ENCODE measurements at places on chromosomes 3 and 15.

- DNase-seq: no peak
These were observed 54.8 kb downstream of the MSL2 start for GRCh38 chr3:136141291-136141785.

DNA sequence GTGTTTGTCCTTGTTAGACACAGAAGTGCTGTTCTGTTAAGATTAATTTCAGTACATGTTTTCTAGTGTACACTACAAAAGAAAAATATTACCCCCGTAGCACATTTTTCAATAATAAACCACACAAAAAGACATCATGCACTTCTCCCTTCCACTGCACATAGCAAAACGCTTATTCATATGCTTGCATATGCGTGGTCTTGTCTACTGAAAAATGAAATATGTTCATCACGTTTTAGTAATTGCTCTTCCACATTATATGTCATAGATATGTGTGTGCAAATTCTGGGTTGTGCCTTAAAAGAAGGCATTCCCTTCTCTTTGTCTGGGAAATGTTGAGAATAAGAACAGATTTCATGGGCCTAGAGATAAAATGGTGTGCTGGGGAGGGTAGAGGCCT is 353.9 kb downstream of the NSUN3 start:
- no peak for DNase-seq

DNA sequence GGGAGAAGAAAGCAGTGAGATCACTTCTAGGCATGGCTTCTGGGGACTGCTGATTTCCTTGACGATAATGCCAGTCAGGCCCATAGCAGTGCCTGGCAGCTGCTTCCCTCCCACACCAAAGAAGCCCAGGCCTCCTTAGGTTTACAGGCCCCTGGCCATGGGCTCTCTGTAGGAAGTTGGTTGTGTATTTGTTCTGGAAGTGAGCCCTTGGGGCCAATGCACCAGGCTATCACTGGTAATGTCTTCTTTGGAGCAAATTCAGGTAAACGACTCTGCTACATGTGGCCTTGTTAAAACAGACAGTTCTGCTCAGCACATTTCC is 89.3 kb downstream of the CCNL1 start:
- peak; percentile 34 for DNase-seq

- no peak for DNase-seq
These were observed 74.7 kb downstream of the WDR76 start for GRCh38 chr15:43901495-43901894.

DNA sequence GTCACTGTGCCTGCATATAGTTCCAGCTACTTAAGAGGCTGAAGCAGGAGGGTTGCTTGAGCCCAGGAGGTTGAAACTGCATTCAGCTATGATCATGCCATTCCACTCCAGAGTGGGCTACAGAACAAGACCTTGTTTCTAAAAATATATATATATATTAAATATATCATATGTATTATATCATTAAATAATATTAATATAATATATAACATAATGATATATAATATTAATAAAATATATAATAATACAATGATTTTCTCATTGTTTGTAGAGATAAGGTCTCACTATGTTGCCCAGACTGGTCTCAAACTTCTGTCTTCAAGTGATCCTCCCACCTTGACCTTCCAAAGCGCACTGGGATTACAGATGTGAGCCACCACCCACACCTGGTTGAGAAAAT is 101.8 kb downstream of the NAALADL2 start:
- no peak for DNase-seq

DNA sequence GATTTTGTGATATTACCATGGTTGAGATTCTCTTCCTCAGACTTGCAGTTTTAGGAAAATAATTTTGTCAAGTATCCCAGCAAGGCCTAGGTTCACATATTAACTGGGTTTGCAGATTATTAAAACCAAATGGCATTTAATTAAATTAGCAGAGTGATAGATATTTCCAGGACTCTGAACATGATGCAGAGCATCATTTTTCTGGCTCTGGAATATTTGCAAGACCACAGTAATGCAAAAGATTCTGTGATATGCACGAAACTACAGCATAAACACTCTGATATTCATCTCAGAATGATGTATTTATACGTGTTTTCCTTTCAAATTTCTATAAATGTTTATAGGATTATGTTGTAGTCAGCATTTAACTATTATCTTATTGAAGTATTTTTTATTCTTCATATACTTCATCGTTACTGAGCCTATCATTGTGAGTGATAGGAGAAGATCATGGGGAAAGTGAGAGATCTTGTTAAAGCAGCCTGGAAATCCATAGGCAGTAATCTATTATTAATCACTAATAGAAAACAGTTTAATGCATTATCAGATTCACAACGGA is 1245.6 kb downstream of the OTOL1 start:
- no peak for DNase-seq

DNA sequence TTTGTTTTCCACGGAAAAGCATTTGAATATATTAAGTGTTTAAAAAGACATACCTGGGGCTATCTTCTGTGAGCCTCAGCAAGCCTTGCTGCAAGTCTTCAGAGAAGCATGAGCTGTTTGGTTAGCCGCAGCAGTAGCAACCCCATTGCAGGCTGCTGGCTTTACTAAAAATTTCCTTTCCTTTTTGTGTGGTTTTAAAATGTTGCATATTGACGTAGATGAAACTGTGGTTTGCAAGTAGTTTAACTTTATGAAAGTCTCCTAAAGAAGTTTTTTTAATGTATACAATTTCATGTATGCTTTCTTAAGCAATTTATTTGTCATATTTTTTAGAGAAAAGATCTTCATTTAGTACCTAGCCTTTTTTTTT is at the start of gene GPR171:
GPR171 (minus strand) TSS at position 166 of the 370 bp plus-strand sequence. CDS start 3,830 bp downstream, outside the sequence.
- DNase-seq: no peak

GRCh38 chr3:147483578-147483977 is 74.4 kb downstream of the ZIC1 start:
- no peak for DNase-seq

- DNase-seq: no peak
These were observed 60.9 kb downstream of the NOX5 start for GRCh38 chr15:69075440-69075839.

DNA sequence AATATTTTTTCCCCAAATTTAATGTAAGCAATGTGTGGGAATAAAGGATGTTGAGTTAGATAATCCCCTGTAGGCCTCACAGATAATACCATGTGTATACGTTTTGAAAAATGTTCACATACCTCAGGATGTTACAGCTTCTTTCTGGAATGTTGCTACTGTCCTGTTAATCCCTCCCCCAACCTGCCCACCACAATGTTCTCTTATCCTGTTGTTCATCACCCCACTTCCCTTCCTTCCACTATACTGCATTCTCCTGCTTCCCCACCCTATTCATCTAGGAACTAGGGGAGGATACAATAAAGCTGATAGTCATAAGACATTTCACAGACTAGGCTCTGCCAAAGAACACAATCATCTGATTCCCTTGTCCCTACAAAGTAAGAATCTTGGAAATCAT is 92.1 kb downstream of the IGF2BP2 start:
- DNase-seq: peak; percentile 77

- peak; percentile 68 for DNase-seq
These were observed 19.1 kb upstream of the LIMD1 start for GRCh38 chr3:45575386-45575923.

DNA sequence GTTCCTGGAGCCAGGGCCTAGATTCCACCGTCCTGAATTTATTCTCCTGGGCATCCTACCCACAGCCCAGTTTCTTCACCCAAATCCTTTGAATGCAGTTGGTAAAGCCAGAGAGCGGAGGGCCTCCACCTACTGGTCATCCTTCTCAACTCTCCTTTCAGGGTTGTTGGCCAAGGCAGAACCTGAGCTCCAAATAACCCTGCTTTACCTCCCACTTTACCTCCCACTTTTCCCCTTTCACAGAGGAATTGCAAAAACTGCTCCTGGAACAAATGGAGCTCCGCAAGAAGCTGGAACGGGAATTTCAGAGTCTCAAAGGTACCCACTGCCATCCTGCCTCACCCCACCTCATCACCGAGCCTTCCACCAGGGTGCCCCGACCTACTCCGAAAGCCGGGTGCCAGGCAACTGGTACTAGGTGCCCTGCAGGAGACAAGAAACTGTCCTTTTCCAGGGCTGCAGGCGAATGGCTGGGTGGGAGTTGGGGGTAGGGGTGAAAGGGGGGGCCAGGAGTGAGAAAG is 6.8 kb downstream of the SKOR1 start:
- peak; percentile 39 for DNase-seq

All from RPMI7951 (cell line).